Stimulated activated memory B cell treated with anti-CD40 and anti-IgM and Interleukin-4, amounts not matched to agents 10 μg/mL and 1 μg/mL and 100 μg/mL, for 72 hours (primary cell): ENCODE measurements at places on chromosomes 2 and 18.

DNA sequence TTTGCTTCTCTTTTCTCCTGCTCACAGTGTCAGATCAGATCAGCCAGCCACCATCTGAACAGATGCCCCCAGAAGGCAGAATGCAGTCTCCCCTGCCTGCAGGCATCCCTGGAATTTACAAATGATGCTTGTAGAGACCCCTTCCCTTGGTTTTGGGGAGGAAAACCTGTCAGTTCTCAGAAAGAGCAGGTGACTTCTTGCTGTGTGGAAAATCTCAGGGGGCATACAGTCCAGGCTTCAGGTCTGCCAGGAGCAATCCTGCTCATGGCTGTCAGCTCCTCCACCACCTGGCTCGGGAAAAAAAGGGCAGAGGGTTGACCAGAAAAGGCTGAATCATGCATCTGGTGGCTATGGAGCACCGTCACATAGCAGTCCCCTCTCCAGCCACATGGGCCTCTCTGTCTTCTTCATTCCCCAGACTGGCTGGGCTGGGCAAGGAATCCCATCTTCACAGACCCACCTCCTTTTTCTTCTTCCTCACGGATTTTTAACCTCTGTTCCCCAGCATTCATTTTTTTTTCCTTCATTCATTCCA is 107.0 kb downstream of the KCNF1 start:
- ATAC-seq: no peak

DNA sequence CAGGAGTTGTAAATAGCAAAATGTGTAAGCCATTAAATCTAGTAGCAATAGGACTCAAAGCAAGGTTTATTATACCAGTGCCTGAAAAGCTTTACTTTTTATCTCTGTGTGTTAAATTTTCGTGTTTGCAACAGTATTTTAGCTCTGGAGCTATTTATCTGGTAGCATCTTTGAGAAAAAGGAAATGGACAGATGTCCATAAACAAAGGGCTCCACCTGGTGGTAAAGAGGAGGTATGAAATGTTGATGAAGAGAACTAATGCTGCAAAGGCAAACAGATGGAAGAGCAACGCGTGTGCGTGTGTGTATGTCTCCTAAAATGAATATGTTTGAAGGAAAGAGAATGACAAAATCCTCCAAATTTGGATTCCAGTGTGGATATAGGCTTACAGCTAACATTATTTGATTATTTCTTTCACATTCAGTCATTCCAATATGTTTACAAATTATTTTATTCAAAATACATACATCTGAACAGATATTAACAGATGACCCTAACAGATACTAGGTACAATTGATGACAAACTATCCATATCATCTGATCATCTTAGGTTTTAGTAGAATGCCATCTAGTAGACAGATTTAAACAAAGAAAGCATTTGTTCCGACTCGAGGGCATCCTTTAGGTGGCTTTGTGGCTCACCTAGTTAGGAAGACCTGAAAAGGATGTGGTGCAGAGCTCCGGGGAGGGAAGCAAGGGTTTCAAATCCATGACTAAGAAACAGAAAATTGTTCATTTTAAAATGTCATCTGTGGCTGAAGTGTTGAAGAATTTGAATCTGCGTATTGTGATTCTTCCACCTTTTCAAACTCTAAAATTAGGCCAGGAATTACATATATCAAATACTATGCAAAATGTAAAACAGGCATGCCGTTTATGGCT is 383.3 kb downstream of the MTX2 start:
- peak; percentile 57 for ATAC-seq

- ATAC-seq: no peak
Observed at GRCh38 chr2:118222273-118222594, 134.0 kb downstream of the INSIG2 start.

- no peak for ATAC-seq
Observed at GRCh38 chr2:41828052-41828643, 219.7 kb upstream of the PKDCC start.

GRCh38 chr18:70666936-70667335 is 378.1 kb downstream of the SOCS6 start:
- ATAC-seq: no peak

GRCh38 chr18:77074431-77074830 is 58.2 kb downstream of the MBP start:
- ATAC-seq: no peak

DNA sequence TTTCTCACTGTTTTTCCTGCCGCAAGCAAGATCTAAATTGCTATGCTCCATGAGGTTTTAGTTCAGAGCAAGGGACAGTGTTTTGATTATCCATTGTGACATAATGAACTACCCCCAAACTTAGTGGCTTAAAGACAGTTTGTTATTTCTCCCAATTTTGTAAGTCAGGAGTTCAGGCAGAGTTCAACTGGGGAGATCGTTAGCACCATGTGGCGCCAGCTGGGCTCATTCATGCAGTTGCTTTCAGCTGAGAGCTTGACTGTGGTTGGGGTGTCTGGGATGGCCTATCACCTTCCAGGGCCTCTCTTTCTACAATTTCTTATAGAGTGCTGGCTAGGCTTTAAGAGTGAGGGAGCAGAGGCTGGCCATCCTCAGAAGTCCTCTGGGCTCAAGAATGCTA is 382.9 kb upstream of the CELF4 start:
- no peak for ATAC-seq

DNA sequence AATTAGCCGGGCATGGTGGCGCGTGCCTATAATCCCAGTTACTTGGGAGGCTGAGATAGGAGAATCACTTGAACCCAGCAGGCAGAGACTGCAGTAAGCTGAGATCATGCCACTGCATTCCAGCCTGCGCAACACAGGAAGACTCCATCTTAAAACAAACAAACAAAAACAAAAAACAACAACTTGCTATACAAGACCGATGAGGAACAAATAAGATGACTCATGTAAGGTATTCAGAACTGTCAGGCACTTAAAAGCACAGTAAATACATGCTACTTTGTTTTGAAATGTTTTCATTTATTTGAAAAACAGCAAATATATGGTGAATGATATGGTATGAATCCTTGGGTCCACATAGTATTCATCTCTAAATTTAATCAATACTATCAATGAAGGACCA is 66.7 kb downstream of the TRIP12 start:
- ATAC-seq: no peak

DNA sequence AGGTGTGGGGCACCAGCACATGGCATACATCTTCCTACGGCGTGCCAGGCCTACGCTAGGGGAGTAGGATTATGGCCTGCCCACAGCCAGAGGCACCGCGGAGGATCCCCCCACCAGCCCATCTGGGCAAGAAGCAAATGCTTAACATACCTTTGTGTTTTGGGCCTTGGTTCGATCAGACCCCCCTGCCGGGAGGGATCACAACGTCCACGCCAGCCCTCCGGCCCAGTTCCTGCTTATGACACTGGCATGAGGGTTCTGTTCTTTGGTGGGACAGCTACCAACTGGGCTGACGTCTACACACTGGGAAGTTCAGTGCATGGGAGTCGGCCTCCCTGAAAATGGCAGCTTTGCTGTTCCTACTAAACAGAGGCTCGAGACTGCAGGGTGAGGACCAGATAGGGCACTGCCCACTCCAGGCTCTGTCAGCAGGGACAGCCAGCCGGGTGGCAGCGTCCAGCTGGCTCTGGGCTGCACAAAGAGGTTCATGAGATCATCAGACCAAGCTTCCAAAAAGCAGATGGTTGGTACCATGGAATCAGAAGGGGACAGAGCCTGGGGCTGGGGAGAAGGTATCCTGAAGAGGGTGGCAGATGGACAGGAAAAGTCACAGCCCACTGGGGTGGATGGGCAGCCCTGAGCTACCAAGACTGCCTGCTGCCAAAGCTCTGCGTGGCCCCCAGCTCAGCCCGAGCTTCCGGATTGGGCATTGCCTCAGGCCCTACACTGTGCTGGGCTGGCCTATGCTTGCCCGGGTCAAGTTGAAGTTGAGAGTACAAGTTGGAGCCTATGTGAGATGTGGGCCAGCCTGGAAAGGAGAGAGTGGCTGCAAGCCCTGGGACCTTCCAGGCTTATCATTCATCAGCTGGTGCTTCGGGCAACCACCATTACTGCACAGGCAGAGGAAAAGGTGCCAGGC is 61.7 kb upstream of the TEX51 start:
- ATAC-seq: no peak

- ATAC-seq: peak; percentile 87
Observed at GRCh38 chr2:106107509-106108131, 86.5 kb downstream of the UXS1 start.

DNA sequence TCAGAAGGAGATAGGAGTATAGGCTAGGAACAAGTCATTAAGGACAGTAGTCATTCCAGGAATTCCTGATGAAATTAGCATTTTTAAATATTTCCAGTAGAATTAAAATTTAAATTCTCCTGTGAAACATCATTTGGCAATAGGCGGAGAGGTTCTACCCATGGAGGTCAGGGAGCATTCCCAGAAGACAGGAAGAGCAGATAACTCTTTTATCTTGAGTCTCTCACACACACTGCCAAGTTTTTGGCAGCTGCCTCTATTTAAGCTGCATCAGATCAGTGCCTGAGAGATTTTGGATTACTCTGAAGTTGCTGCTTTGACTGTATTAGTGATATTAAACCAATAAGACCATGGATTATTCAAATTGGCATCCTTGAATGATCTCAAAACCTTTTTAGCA is 714.7 kb downstream of the EPHA4 start:
- no peak for ATAC-seq

- ATAC-seq: no peak
Observed at GRCh38 chr2:126739141-126739540, 83.2 kb downstream of the GYPC start.

GRCh38 chr2:59182249-59182648 is 941.1 kb upstream of the FANCL start:
- no peak for ATAC-seq

DNA sequence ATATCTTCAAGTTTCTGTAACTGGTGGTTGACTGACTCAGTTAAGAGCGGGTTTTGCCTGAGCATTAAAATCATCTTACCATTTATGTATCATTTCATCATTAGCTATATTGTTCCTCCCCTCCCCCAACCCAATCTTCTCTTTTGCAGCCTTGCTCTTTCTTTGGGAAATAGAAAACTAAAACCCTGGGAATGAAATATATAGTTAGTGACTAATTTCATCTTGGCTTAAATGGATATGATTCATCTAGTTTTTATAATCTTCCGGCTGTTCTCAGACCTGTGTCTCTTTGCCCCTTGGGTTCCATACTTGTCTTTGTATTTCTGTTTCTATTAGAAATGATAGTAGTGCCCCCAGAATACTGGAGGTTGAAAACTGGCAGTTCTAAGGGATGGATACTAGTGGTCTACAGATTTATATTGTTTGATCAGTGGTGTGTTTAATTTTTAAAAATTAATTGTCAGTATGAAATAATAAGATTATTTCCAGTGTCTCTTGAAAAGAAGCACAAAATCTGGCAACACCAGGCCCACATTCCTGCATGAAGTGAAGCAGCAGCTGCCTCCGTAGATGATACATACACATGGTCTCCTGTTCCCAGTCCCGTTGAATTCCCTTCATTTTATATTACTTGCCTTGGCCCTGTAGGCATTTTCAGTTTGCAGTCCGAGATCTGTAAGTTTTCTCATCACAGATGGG is 44.5 kb downstream of the PHLPP1 start:
- ATAC-seq: no peak

GRCh38 chr2:29238497-29238896 is 123.3 kb downstream of the CLIP4 start:
- ATAC-seq: no peak

DNA sequence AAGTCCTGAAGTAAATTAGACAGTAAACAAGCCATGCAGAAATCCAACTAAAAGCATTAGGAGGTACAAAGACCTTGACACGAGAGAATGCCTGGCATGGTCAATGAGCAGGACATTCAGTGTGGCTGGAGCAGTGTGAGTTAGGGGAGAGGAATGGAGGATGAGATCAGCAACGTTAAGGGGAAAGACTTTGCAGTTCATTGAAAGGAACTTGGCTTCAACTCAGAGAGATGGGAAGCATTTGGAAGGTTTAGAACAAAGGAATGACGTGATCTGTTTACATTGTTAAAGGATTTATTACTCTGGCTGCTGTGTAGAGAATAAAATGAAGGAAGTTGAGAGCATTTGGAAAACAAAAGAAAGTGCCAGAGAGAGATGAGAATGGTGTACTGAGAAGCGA is 621.3 kb downstream of the XIRP2 start:
- ATAC-seq: no peak

GRCh38 chr2:147829106-147829505 is 15.7 kb upstream of the ACVR2A start:
- no peak for ATAC-seq

DNA sequence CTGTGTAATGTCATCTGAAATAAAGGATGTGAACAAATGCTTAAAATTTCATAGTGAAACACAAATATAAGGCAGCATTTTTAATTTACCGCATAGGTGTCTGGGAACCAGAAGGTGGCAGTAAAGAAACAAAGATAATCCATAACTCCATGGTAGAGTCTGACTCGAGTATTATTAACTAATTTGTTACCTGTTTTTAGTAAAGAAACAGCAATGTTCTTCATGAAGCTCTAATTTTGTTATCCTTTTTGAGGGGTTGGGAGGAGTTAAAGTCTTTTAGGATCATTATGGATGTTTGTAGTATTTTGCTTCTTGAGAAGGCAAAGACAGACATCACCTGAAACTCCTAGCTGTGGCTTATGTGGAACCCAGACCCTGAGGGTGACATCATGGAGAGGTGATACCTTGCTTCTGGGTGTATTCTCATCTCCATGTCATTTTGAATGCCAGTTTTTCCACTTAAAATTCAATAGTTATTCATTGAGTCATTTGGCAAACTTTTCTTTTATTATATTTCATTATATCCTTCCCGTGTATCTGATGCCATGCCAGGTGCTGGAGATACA is 286.2 kb upstream of the EPAS1 start:
- ATAC-seq: no peak

GRCh38 chr2:60104514-60105505 is 448.6 kb downstream of the BCL11A start:
- peak; percentile 87 for ATAC-seq

DNA sequence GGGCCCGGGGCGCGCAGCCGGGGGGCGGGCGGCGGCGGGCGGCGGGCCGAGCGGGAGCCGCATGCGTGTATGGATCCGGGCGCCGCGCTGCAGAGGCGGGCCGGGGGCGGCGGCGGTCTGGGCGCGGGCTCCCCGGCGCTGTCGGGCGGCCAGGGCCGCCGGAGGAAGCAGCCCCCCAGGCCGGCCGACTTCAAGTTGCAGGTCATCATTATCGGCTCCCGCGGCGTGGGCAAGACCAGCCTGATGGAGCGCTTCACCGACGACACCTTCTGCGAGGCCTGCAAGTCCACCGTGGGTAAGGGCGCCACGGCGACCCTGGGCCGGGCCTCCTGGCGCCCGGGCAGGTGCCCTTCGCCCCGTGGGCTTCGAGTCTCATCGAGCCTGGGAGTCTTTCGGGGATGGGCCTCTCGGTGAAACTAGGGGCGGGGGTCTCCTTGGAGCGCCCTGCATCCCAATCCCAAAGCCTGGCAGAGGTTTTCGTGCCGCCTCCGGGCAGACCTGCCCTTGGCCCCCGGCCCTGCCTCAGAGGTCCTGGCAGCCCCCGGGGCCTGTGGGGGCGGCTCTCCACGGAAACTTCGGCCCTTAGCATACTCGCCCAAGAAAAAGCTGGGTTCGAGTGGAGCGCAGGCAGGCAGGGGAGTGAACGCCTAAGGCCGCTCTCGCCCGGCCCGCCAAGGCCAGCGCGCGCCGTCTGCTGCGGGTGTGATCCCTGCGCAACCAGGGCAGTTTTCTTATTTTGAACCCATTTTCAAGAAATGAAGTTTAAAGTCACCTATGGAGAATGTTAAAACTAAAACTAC is 622 bp downstream of the RAB12 start:
- ATAC-seq: peak; percentile 9
